Activated CD8-positive, alpha-beta T cell treated with anti-CD3 and anti-CD28 coated beads for 36 hours (primary cell): ENCODE measurements at places on chromosomes 4 and X.

- no peak overlapping the region for H3K27ac ChIP-seq
- DNase-seq = no peak
- H3K4me3 ChIP-seq = no peak overlapping the region
Measured at GRCh38 chr4:22595684-22596083, 79.8 kb upstream of the ADGRA3 start.

- H3K36me3 ChIP-seq = no peaks in the 10 kb centered on the region
- peak overlapping the region; percentile 67 for H3K4me3 ChIP-seq
- no peak for DNase-seq
- H3K27ac ChIP-seq = no peak overlapping the region
- no peaks in the 10 kb centered on the region for H3K4me1 ChIP-seq
Measured at GRCh38 chrX:141175786-141176185, 1.1 kb downstream of the LDOC1 start.

DNA sequence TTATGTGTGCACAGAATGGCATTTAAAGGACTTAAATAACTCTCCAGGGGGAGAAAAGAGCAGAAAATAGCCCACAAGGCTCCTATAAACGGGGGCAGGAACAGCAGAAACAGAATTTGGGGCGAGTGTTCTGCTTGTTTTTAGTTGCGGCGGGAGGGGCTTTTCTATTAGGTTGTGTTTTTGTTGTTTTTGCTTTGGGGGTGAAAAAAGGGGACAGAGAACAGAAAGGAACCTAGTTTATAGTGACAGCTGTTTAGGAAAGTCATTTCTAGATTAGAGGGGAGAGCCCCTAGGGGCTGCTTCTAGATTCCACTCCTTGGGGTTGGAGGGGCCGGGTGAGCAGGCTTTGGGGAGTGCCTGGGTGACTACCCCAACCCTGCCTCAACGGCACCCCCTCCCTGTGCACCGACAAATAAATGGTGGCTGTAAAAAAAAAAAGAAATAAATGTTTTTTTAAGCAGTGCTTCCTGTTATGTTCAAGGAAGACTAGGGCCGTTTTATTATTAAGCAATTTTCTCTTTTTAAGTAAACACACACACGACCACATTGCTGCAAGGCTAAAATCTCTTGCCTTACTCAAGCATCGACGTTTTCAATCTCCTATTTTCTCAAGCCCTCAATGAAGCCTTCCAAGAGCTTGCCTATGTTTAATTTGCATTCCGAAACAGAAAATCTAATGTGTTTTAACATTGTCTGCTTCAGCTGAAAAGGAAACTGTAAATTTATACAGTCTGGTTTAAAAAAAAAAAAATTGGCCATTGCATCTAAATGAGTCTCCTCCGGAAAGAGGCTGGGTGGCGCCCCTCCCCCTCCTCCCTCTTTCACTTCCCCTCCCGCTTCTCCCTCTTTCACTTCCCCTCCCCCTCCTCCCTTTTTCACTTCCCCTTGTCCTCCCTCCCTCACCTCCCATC is 123.3 kb upstream of the TBL1X start:
- H3K27ac ChIP-seq = peak overlapping the region; percentile 84
- peaks cover 30% of the 10 kb centered on the region for H3K4me1 ChIP-seq
- no peaks in the 10 kb centered on the region for H3K36me3 ChIP-seq

- DNase-seq = peak; percentile 52
- no peaks in the 10 kb centered on the region for H3K27me3 ChIP-seq
- peaks cover 28% of the 10 kb centered on the region for H3K4me1 ChIP-seq
- H3K27ac ChIP-seq = no peak overlapping the region
- no peak overlapping the region for H3K4me3 ChIP-seq
Measured at GRCh38 chrX:41512394-41512793, 65.3 kb downstream of the NYX start.

- H3K4me1 ChIP-seq = no peaks in the 10 kb centered on the region
- peaks cover 4% of the 10 kb centered on the region for H3K27me3 ChIP-seq
- DNase-seq = no peak
Measured at GRCh38 chr4:78568640-78569305, 17.2 kb downstream of the ANXA3 start.

- peaks cover 8% of the 10 kb centered on the region for H3K4me1 ChIP-seq
- DNase-seq = no peak
- no peak overlapping the region for H3K27ac ChIP-seq
- no peaks in the 10 kb centered on the region for H3K27me3 ChIP-seq
Measured at GRCh38 chr4:52641854-52642563, 17.1 kb downstream of the USP46 start.

DNA sequence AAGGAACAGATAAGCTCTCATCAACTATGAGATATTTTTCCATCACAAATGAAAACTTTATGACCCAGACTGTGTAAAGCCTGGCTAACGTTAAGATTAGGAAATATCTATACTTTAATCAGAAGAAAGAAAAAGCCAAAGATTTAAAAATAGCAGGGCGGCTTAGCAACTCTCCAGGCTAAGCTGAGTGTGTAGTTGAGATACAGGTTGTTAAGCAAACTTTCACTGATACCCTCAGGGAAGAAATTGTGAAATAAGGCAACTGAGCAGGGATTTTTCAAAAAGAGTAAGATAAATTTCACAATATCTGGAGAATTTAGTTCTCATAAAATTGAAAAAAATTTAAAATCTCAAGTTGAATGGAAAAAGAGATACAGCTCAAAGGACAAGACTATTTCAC is 382.0 kb downstream of the RAPGEF2 start:
- no peak overlapping the region for H3K27ac ChIP-seq
- H3K4me3 ChIP-seq = no peak overlapping the region
- peaks cover 10% of the 10 kb centered on the region for H3K27me3 ChIP-seq
- no peak for DNase-seq

DNA sequence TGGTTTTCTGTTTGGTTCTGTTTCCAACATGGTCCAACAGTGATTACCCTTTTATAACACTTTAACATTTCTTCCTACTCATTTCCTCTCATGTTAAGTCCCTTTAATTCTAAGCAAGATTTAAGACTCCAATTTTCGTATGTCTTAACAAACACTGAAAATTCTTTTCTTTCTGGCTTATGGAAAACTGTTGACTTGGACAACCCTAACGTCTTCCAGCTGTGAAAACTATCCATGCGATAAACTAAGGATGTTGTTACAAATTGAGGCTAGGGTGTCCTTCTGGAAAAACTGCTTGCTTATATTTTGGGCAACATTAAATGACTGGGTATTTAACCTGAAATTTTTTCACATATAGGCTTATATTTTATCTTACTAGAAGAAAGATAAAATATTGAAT is 33.9 kb upstream of the RTL3 start:
- no peaks in the 10 kb centered on the region for H3K27me3 ChIP-seq
- no peaks in the 10 kb centered on the region for H3K4me1 ChIP-seq
- H3K27ac ChIP-seq = no peak overlapping the region
- DNase-seq = no peak

DNA sequence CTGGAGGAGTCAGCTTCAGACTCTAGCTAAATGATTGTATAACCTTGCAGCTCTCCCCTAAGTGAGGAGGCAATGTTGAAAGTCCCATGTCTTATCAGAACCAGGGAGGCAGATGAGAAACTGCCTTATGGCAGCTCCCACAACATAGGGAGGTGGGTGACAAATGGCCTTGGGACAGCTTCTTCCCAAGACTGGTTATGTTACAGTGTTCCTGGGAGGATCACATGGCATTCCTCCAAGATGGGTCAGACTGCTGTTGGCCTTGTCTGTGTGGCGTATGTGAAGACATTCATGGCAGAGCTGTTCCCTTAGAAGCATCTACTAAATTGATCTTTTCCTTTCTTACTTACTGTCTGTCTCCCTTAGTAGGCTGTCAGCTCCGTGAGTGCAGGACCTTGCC is 42.0 kb downstream of the HPRT1 start:
- H3K27me3 ChIP-seq = no peaks in the 10 kb centered on the region
- H3K4me1 ChIP-seq = no peaks in the 10 kb centered on the region
- H3K36me3 ChIP-seq = peaks cover 27% of the 10 kb centered on the region

DNA sequence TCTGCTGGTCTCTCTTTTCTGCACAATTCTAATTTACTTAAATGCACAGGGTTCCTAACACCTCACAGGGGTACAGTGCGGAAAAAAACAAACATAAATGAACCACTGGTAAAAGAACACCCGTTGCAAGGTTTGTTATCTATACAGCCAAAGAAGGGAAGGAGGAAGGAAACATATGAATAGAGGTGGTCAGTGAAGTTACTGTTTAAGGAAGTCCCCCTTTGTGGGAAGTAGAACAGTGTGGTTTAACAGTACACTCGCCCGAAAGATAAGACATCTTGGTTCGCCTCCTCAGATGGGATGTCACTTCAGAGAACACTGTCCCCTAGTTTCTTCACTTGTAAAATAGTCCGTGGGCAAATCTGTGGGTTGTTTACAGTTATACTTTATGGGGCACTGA is 57.5 kb downstream of the TEC start:
- DNase-seq = no peak
- no peak overlapping the region for H3K4me3 ChIP-seq
- H3K4me1 ChIP-seq = peaks cover 14% of the 10 kb centered on the region
- peaks cover 3% of the 10 kb centered on the region for H3K27me3 ChIP-seq

- peaks cover 7% of the 10 kb centered on the region for H3K4me1 ChIP-seq
- no peak for DNase-seq
- H3K27ac ChIP-seq = no peak overlapping the region
- no peaks in the 10 kb centered on the region for H3K27me3 ChIP-seq
- peaks cover 9% of the 10 kb centered on the region for H3K36me3 ChIP-seq
Measured at GRCh38 chr4:25347473-25347872, 29.6 kb upstream of the ANAPC4 start.
